ENCODE measurements at places on chromosomes 4 and X.

DNA sequence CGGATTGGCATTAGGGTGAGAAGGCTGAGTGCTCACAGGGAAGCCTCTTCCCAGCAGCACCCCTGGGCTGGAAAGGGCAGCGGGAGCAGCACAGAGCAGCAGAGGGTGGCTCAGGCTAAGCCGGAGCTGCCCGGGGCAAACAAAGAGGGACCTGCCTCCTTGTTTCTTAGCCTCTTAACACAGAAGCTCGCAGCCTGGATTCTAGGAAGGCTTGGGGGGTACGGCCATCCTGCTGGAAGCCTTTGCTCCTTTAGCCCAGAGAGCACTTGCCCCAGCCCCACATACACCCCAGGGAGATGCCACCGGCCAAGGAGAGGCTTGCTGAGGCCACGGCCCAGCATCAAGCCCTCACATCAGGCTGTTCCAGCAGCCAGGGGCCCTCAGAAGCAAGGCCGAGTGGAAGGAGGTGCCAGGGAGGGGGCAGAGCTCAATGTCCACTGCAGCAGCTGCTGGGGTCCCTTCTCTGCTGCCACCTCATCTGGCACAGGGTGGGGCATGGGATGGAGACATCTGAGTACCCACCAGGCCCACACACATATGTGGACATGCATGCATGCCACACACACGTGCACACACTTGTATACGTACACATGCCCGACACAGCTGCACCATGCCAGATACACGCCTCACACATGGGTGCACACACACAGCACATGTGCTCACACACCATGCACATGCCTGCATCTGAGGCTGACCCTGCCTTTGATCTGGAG is 20.3 kb upstream of the SPON2 start:
- no peak for DNase-seq

- peak; percentile 13 for DNase-seq
Measured at GRCh38 chrX:2463973-2464676, 36.7 kb downstream of the DHRSX start.

GRCh38 chr4:138698641-138699040 is 316.9 kb upstream of the NOCT start:
- DNase-seq = no peak

- DNase-seq = no peak
Measured at GRCh38 chr4:168685136-168685809, 188.4 kb downstream of the PALLD start.

DNA sequence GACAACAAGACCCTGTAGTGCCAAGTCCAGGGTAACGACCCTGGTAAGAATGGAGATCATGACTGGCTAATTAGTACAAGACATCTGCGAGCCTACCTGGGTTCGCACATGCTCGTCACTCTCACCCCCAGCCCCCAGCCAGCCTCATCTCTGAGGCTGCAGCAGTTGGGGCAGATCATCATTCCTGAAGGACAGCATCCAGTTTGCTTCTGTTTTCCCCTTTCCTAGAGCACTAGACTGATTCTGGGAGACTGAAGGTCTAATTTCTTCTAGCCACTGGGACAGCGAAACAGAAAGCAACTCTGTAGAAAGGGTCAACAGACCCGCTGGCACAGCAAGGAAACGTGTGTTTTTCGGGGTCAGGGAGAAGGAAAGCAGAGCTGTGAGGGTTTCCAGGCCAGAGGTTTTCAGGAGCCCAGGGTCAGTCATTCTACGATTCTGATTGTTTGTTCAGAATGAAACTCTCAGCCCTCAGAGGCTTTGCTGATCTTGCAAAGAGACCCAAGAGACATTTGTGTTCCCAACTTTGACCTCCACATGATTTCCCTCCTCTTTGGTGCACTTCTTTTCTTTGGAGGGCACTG is 343.1 kb upstream of the NOCT start:
- no peak for DNase-seq

DNA sequence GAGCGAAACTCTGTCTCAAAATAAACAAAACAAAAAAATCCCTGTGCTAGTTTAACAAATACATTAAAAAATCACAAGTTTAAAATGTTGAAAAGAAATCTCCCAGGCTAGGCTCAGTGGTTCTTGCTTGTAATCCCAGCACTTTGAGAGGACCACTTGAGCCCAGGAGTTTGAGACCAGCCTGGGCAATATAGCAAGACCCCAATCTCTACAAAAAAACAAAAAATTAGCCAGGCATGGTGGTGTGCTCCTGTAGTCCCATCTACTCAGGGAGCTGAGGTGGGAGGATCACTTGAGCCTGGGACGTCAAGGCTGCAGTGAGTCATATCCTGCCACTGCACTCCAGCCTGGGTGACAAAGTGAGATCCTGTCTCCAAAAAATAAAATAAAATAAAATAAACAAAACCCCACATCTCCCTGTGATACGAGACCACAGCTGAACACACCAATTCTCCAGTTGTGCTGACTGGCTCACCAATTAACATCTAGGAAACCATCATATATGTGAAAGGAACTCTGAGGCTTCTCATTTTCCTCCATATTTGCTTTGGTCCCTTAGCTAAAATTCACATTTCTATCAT is 7.3 kb downstream of the RPS4X start:
- peak; percentile 49 for DNase-seq

- DNase-seq = no peak
Measured at GRCh38 chr4:37160653-37161052, 83.9 kb upstream of the NWD2 start.

GRCh38 chrX:65451663-65452062 is 82.9 kb downstream of the LAS1L start:
- peak; percentile 51 for DNase-seq

DNA sequence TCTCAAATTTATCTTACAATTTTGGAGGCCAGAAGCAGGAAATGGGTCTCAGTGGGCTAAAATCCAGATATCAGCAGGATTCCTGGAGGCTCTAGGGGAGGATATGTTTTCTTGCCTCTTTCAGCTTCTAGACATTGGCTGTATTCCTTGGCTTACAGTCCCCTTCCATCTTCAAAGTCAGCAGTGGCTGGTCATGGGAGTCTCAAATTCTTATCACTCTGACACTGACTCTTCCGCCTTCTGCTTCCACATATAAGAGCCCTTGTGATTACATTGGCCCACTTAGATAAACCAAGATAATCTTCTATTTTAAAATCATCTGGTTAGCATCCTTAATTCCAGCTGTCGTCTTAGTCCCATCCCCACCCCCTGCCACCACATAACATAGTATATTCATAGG is 113.0 kb downstream of the PCDH7 start:
- no peak for DNase-seq

All from choroid plexus epithelial cell (primary cell).